ENCODE measurements at places on chromosomes 6 and 20. TPM values are rescaled to one million over a fixed set of nuclear protein-coding genes. Genes with fewer than 3 reads are reported as not detected.

DNA sequence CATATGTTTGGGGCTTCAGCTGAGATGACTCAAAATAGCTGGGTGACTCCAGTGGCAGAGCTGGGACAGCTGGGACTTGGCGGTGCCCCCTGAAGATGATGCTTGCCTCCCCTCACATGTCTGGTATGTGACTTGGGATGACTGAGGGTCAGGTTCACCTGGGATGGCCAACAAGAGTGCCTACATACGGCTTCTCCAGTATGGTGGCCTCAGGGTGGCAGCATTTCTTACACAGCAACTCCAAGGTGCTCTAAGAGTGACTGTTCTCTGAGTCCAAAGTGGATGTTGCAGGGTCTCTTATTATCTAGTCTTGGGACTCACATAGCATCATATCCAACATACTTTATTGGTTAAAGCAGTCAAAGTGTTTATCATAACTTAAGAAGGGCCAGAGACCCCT is 87.8 kb upstream of the CENPW start:
- no peak for DNase-seq

PRL gene
- total RNA-seq = not detected

GDAP1L1 gene
- 121 TPM for total RNA-seq

DNA sequence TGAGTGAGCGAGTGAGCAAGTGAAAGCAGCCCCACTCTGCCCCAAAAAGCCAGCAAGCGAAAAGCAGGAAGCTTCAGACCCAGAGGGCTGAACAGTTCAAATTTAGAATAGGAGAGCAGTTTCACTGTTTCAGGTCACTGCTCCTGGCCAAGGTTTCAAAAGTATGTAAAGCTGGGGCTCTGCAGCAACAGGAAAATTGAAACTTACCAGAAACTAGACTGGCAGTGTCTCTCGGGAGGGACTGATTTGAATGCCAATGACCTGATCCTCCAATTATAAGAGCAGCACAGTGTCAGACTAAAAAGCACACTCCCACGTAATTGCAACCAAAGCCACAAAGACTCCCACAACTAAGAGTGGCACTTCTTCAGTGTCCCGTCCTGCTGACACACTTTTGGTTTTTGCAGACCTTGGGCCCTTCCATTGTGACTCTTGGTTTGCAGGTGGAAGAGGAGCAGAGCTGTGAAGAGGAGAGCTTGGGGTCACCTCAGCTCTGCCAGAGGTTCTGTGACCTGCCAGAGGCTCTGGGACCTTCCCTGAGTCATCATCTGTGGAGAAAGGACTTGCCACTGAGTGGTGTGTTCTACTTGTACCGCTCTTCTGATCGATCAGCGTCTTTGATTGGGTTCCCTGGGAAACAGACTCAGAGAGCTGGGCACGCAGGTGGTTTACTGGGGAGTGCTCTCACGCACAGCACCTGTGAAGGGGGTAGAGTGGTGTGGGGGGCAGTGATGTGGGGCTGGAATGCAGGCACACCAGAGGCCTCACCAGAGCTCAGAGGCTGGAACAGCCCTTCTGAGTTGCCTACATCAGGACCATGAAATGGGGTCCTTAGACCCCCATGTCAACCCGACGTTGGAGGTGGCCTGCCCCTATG is 52.7 kb upstream of the PTGIS start:
- no peak for DNase-seq

- DNase-seq = no peak
Measured at GRCh38 chr20:35561671-35562070, 19.8 kb downstream of the ERGIC3 start.

THEMIS gene
- 0.62 TPM for total RNA-seq

GRCh38 chr6:158087224-158087867 is 80.7 kb downstream of the SERAC1 start:
- no peak for DNase-seq

PNPLA1 gene
- total RNA-seq = not detected

DNA sequence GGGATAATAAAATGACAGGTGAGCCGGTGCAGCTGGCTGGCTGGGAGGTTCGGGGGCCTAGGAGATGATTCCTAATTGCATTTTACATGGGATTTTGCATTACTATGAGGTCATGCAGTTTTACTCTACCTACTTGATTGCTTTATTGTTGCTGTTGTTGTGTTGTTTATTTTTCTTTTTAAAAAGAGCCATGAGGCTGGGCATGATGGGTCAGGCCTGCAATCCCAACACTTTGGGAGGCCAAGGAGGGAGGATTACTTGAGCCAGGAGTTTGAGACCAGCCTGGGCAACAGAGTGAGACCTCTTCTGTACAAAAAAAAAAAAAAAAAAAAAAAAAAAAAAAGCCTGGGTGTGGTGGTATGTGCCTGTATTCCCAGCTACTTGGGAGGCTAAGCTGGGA is 104.8 kb downstream of the GJA1 start:
- DNase-seq = no peak

DNA sequence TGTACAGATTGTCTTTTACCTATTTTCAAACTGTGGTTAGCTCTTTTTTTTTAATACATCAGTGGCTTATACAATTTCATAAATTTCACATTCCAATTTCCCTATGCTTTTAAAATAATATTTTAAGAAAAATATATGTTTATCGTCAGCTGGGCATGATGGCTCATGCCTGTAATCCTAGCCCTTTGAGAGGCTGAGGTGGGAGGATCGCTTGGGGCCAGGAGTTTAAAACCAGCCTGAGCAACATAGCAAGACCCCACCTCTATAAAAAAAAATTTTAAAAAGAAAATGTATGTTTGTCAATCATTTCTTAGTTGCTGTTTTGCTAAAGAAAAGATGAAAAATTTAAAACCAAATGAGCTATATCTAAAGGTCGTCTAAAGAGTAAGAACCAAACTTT is 3.4 kb downstream of the GJA1 start:
- DNase-seq = no peak

DNA sequence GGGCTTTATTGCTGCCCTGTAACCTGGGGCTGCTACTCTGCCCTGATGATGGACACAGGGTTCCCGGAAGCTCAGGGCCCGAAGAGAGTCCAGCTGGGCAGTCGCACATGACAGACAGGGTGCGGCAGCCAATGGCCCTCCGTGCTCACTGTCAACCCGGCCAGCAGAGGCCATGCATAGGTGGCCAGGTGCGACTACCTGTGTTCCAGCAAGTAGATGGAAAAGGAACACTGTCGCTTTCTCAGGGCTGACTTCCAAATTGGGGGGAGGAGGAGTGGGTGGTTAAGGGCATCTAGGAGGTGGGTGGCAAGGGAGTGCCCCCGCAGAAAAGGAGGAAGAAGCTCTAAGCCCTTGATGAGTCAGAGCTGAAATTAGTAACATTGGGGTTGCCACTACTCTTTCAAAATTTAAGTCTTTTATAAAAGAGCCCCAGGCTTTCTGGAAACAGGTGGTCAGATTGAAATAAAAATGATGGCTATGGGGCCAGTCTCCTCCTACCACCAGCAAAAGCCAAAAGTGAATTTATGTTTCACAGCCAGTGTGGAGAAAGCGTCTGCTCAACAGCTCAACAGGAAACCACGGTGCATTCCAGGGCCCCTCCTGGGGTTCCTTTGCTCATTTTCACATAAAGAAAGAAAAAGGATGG is 2.3 kb upstream of the RAMACL start:
- DNase-seq = no peak

C6orf15 gene
- total RNA-seq = not detected

FGD2 gene
- total RNA-seq = 2.0 TPM

SFTA2 gene
- total RNA-seq = not detected

DNA sequence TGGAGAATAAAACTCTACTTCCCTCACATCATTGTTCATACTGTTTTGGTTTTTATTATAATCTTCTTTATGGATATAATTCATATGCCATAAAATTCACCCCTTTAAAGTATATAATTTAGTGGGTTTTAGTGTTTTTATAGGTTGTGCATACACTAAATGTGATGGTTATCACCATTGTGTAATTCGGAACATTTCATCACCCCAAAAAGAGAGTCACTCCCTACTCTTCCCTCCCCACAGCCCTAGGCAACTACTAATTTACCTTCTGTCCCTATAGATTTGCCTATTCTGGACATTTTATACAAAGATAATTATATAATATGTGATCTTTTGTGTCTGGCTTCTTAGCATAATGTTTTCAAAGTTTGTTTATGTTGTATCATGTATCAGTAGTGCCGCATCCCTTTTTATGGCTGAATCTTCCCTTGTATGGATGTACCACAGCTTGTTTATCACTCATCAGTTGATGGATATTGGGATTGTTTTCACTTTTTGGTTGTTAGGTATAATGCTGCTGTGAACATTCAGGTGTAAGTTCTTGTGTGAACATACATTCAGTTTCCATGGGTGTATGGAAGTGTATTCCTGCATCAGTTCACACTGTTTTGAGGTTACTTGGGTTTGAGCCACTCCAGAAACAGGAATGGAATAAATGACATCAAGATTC is 4.2 kb downstream of the TM9SF4 start:
- DNase-seq = no peak

DNA sequence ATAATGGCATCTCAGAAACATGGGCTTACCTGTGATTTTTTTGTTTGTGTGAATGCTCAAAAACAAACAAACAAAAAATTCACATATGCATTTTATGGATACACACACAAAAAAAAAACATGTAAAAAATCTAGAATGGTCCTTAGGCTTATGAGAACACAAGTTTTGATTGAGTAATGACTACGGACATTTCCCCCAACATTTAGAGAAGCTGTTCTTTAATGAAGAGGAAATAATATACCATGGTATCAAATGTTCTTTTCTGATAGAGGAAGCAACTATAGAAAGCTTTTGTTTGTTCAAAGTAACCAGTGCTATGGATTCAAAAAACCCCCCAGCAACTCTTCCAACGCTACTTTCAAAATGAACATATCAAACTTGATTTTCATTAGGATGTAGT is 8.6 kb upstream of the CALHM6 start:
- DNase-seq = no peak

- no peak for DNase-seq
Measured at GRCh38 chr20:39778431-39778830, 816.3 kb downstream of the DHX35 start.

HLA-DPA1 gene
- 1.4 TPM for total RNA-seq

NRN1 gene
- total RNA-seq = 17.9 TPM

HDGFL1 gene
- not detected for total RNA-seq

OPRM1 gene
- 1.7 TPM for total RNA-seq

- DNase-seq = no peak
Measured at GRCh38 chr6:135162678-135163439, 18.2 kb upstream of the MYB start.

DNA sequence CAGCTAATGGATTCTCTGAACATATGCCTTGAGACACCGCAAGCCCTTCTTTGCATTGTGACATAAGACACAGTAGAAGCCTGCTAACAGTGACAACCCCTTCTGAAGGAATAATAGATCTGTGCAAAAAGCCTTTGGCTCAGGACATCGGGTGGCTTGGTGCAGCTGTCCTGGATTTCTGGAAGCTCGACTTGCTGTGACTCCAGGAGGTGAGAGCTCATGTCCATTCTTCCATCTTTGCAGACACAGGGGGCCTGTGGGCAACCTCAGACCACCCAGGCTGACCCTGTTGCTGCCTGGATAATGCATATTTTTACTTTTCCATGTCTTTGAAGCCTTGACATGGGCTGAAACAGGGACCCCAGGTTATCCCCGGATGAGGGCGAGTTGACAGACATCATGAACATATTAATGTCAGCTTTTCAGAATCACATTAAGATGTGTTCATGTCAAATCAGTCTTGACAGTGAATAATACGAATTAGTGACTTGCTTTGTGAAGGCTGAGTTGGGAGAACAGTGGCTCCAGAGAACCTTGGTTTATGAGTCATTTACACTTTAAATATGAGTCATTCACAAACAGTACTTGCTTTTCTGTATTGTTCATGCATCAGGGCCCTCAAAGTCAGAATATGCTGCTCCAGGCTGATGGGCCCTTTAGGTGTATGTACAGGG is 66.8 kb upstream of the IYD start:
- no peak for DNase-seq
